ENCODE measurements at places on chromosomes 1 and 21.
A peak's percentile ranks its signal among the peaks of the same experiment; 100 is the strongest.

GRCh38 chr1:197180252-197180878, 33.9 kb upstream of the ASPM start:
- peak; percentile 14 for DNase-seq

GRCh38 chr1:235951661-235952060, 85.0 kb upstream of the LYST start:
- no peak for DNase-seq

DNA sequence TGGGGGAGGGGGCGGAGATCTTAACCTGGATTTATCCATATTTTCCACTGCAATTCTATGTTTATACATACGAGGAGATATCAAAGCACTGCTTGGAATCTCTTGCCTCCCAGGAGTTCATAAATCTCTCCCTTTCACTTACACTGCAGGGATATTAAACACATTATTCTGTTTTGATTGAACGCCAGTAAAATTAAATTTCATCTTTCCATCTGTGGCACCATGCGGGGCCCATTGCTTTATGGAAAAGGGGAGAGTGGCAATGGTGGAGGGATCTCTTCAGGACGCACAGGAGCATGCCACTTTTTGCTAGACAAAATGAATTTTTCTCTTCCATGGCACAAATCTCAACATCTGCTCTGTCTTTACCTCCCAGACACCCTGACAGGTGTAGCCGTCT, 648.0 kb upstream of the PLXNA2 start:
- no peak for DNase-seq

DNA sequence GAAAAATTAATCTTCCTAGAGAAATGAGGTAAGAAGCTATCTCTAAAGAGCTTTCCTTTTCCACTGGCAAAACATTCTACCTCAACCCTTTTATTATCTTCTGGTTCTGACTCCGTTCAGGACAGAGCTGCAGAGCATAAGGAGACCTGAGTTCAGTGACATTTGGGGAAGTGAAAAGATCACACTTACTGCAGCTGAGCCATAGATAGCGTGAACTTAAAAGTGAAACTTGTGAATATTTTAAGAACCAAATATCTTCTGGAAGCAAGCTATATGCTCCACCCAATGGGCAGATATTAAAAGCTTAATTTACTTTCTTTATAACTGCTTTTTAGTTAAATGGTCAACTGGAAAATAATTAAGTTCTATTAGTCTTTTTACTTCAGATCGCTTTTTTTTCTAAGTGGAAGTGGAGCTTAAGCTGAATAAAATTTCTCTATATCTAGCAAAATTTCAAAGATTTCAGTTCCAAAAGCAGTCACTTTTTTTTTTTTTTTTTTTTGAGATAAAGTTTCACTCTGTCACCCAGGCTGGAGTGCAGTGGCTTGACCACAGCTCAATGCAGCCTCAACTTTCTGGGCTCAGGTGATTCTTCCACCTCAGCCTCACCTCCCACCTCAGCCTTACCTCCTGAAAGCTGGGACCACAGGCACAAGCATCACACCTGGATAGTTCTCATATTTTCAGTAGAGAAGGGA, 11.9 kb downstream of the PTPN22 start:
- no peak for DNase-seq

DNA sequence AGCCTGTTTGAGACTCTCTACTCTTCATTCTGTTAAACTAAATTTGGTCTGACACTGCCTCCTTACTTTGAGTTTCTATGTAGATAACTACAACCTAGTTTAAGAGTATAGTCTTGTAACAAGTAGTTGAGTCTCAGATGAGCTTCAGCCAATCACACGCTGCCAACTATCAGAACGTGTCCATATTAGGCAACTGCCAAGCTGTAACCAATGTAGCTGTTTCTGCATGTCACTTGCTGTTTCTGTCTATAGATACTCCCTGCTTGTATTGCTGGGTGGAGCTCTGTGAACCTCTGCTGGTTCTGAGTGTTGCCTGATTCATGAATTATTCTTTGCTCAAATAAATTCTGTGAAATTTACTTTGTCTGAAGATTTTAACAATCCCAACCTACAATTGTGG, 452.6 kb upstream of the NR5A2 start:
- no peak for DNase-seq

GRCh38 chr1:211695135-211695816, 19.9 kb upstream of the NEK2 start:
- DNase-seq = no peak

- peak; percentile 67 for DNase-seq
Observed at GRCh38 chr21:30340714-30341573, 3.5 kb upstream of the KRTAP27-1 start.

GRCh38 chr1:9127395-9128165, 1.3 kb downstream of the GPR157 start:
- DNase-seq = no peak

DNA sequence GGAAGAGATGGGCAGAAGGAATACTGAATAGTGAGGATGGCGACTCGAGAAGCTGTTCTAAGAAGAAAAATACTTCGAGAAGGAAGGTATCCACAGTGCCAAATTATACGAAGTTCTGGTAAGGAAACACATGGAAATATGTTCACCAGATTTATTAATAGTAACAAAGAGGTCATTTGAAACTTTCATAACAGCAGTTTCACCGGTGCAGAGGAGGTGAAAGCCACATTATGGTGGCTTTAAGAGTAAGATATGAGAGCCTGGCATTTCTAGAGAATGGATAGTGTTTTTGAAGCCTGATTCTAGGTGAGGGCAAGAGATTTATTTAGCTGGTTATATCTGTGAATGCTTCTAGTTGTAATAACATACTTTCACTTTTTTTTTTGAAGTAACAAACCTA, 56.2 kb downstream of the DPYD start:
- no peak for DNase-seq

DNA sequence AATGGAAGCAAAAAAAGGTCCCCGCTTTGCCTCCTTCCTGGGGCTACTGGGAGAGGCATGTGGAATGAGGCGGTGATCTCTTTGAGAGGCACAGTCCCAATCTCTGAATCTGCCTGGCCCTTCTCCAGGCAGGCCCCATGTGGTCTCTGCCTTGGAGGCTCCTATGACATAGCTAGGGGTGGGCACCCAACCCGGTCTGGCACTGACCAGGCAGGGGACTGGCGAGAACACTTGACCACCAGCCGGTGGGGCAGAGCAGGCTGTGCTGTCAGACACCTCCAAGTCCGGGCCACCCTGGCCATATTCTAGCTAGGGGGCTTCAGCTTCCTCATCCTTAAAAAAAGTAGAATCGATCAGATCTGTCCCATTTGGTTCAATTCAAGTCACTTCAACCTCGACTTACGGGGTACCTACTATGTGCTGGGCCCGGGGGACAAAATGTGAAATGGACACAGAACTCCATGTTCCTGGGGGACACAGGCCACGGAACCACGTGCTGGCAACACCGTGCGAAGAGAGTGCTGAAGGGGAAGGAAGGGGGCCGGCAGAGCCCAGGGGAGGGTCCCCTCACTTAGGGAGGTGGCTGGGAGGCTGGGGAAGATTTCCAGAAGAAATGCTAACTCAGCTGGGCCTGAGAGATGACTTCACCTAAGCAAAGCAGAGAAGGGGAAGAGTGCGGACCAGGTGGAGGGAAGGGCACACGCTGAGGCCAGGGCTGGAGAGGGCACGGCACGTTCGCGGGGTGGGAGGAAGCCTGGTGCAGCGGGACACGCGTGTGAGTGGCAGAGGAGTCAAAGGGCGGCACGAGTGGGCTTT, 33.3 kb downstream of the HSPG2 start:
- DNase-seq = no peak

- no peak for DNase-seq
Observed at GRCh38 chr1:85134583-85135391, 66.0 kb downstream of the SYDE2 start.

DNA sequence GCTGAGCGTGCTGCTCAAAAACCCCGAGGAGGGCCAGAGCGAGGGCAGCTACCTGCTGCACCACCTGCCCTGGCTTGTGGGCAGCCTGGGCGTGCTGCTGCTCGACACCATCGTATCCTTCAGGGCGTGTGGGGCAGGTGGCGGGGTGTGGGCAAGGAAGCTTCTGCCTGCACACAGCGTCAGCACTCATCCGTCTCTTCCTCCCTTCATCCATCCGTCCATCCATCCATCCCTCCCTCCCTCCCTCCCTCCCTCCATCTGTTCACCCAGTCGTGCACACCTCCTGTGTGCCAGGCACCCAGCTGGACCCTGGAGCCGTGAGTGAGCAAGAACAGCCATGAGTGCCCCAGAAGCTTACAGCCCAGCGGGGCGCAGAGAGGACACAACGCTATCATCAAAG, 15.2 kb downstream of the SLC66A1 start:
- no peak for DNase-seq

GRCh38 chr1:30981172-30981571, 72.6 kb upstream of the SDC3 start:
- DNase-seq = no peak

DNA sequence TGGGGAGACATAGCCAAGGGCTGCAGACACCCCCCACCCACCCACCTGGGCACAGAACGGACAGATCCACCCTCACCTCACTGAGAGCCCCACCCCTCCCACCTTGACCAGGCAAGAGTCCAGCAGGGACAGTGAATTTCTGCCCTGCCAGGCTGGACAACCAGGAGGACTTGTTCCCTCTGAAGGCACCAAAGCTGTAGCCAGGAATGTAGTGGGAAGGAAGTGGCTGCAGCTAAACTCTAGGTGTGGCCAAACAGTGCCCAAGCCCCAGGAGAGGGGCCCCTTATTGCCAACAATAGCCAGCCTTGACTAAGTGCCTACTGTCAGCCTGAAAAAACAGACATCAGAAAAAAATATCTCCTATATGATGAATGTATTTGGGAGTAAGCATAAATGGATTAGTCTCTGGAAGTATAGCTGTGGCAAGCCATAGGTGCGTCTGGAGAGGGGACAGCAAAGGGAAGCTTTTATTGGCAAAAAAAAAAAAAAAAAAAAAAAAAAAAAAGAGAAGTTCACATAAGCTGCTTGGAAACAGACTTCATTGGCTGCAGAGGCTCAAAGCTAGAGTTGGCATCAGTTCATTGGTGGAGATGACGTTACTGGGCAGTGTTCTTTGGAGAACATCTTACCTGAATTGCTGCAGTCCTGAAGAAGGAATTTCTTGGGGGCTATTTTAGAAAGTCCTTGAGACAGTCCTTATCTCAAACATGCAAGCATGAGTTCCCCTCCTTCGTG, 64.1 kb upstream of the TMEM51 start:
- DNase-seq = peak; percentile 32

DNA sequence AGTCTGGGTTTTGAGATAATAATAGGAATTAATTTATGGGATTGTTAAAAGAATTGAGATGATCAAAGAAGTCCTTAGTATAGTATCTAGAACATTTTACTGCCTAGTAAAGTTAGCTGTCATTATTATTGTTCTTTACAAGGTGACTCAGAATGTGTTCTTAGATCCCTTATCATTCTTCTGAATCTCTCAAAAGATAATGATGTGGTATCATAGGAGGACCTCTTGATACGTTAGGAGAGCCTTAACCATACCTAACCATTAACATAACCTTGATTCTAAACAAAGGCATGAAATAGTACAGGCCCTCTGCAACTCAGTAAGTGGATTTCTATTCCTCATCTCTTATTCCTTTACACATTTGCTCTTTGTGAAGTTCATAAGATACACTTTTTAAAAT, 246.6 kb upstream of the CACYBP start:
- no peak for DNase-seq

- no peak for DNase-seq
Observed at GRCh38 chr1:78645723-78646122, 3.9 kb upstream of the IFI44 start.

DNA sequence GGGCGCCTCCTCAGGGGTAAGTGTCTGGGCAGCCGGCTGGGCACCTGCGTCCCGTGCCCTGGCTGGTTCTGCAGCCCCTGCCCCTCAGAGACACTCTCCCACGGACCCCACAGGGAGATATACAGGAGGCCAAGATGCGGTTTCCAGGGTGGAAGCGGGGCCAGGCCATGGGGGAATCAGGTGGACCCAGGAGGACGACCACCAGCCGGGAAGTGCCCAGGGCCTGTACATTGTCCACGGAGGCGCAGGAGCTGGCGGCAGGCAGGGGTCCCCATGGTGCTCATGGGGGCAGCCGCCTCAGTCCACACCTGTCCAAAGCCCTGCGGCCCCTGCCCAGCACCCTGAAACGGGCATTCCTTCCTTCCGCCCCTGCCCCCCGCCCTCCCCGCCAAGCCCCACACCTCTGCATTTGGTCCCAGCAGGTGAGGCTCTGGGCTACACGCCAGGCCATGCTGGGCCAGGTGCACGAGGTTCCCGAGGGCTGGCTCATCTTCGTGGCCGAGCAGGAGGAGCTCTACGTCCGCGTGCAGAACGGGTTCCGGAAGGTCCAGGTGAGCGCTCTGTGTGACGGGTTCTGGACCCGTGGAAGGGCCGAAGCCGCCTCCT, 36.7 kb downstream of the SLC19A1 start:
- DNase-seq = no peak

GRCh38 chr1:196078691-196079090, 529.5 kb downstream of the KCNT2 start:
- DNase-seq = no peak

DNA sequence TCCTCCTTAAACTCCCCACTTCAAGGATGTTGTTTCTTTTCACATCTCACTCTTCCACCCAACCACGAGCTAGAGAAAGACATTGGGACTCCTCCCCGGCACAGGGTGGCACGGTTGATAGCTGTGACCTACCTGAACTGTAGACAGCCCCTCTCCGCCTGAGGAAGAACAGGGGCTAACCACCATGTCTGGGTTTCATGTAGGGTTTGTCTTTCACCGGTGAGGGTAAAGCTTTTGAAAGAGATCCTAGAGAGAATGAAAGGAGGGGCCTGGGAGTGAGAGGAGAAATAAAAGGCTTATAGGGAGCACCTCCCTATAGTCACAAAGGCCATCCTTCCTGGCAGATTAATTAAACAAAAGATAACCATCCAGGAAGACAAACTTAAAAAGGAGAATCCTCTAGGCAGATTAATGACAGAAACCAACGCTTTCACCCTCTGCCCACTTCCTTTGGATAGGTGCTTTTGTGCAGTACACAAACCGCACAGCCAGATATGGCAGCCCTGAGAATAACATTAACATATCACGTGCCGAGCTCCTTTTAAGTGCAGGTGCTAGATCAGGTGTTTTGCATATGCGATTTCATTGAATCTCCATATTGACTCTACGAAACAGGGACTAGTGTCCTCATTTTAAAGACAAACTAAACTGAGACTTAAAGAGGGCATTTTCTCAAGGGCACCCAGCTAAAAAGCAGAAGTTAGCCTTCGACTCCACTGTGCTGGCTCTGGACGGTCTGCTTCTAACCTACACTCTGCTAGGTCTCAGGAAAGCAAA, 178.1 kb upstream of the RUNX1 start:
- no peak for DNase-seq

DNA sequence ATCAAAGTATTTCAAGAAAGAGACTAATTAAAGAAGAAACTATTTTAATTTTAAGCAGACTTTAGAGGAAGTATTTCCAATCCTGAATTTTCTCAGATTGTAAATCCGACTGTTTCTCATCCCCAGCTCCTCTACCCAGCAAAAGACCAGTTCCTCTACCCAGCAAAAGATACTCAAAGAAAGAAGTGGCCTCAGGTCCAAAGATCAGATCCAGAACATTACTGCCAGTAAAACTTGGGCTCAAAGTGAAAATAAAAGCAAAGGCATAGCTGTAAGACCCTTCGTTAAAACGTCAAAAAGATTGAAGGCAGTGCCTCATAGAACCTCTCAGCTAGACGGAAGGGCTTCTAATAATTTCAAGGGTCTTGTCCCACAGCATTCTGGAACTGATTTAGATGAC, 50.0 kb downstream of the LRRC8B start:
- no peak for DNase-seq

- no peak for DNase-seq
Observed at GRCh38 chr1:221672239-221672645, 69.6 kb downstream of the DUSP10 start.

- peak; percentile 77 for DNase-seq
Observed at GRCh38 chr1:115496904-115497527, 144.8 kb upstream of the VANGL1 start.

GRCh38 chr21:45926281-45926680, 55.3 kb upstream of the COL6A1 start:
- no peak for DNase-seq

All from urothelium cell line (cell line).